Prostate gland (tissue), 2 donors: ENCODE measurements at places on chromosomes 12 and 14. TPM values are rescaled to one million over a fixed set of nuclear protein-coding genes. Genes with fewer than 3 reads are reported as not detected.

Gene HSPA2
- total RNA-seq, result 59.9 TPM

Gene HPD
- total RNA-seq, result 0.41 TPM

Gene RNF212B
- 21.1 TPM for total RNA-seq

Gene NOVA1
- total RNA-seq, result 1.8 TPM

Gene OR4E2
- not detected for total RNA-seq
